Hematopoietic multipotent progenitor cell (in vitro differentiated cells): ENCODE measurements at places on chromosomes 1 and 21.
A peak's percentile ranks its signal among the peaks of the same experiment; 100 is the strongest.

DNA sequence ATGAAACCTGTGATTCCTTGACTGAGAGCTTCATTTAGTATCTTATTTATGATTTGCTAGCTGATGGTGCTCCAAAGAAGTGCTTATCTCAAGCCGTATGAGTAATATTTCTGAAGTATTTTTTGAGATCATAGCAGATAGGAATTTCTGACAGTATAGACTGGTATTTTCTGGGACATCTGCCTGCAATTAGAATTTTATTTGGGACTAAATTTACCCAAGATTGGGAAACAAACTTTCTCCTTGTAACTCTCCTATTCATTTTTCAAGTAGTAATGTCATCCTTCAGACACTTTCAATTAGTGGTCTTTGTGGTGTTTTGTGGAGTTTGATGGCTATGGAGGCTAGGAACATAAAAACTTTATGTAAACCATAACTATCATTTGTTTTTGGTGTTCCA is 597.2 kb upstream of the ZP4 start:
- DNase-seq, result no peak

- no peak for DNase-seq
Observed at GRCh38 chr21:15264084-15264665, 199.4 kb upstream of the NRIP1 start.

- no peak for DNase-seq
Observed at GRCh38 chr1:231639819-231640218, 13.2 kb downstream of the DISC1 start.

DNA sequence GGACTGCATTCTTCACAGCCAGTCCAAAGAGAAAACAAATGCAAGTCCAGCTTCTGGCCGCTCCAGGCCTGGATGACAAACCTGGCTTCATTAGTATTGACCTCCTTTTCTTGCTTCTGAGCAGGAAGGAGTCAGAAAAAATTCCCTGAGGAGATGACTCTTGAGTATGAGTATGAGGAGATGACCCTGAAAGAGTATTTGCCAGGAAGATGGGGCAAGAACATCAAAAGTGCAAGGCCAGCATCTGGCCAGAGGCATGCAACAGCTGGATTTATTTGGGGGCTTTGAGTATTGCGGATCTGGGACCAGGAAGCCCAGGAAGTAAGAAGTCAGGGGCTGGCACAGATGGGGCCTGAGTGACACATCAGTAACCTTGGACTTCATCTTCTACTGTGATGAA is 113.9 kb downstream of the GLIS1 start:
- DNase-seq, result no peak

DNA sequence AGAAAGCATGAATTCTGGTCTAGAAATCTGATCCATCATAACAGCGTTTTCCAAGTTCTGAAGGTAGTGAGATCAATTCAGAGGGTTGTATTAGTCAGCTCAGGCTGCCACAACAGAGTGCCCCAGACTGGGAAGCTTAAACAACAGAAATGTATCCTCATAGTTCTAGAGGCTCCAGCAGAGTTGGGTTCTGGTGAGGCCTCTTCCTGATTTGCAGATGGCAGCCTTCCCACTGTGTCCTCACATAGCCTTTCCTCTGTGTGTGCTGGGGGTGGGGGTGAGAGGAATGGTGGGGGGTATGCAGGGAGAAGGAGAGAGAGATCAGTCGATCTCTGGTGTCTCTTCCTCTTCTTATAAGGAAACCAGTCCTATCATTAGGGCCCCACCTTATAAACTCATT is 15.1 kb downstream of the ZBTB8B start:
- DNase-seq, result no peak

GRCh38 chr1:10450836-10451235 is 1.0 kb downstream of the CORT start:
- DNase-seq, result no peak

DNA sequence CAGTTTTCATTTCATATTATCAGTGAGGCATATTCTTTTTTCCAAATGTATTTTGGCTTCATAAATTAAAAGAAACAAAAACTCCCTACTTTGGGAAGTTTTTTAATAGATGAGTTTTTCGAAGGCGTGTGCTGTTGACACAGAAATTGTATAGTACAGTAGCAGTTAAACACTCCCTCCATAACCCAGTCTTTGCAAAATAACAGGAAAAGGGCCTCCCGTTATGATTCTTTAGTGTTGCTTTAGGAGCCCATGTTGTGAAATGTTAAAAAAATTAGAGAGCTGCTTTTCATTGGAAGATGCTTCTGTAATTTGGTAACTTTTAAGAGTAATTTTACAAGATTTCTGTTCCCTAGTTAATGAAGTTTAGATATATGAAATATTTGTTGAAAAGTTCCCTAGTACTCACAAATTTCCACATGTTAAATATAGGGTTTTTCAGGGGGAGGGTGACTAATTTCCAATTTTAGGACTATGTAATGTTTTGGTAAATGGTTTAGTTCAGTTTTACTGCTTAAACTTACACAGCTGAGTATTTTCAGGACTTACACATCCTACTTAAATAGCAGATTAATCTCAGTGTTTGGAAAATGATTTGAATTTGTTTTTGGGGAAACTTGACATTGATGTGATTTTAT is 2.0 kb downstream of the CAMSAP2 start:
- DNase-seq, result no peak

DNA sequence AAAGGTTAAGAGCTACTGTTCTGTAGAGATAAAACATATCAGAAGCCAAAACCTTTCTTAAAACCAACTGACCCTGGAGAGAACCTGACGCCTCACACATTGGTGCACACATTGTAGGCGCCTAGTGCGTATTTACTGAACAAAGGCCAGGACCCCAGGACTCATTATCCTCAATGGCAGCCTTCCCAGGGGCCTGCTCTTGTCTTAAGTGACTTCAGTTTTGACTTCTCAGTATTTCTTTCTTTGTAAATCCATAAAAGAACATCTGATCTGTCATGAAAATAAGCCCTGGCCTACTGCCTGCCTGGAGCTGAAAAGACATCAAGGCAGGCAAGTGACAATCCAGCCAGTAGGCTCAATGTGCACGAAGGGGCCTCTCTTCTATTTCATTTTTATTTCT is 27.6 kb downstream of the ABCA4 start:
- no peak for DNase-seq

GRCh38 chr1:2429780-2430591 is 17.6 kb upstream of the PEX10 start:
- DNase-seq, result peak; percentile 49

DNA sequence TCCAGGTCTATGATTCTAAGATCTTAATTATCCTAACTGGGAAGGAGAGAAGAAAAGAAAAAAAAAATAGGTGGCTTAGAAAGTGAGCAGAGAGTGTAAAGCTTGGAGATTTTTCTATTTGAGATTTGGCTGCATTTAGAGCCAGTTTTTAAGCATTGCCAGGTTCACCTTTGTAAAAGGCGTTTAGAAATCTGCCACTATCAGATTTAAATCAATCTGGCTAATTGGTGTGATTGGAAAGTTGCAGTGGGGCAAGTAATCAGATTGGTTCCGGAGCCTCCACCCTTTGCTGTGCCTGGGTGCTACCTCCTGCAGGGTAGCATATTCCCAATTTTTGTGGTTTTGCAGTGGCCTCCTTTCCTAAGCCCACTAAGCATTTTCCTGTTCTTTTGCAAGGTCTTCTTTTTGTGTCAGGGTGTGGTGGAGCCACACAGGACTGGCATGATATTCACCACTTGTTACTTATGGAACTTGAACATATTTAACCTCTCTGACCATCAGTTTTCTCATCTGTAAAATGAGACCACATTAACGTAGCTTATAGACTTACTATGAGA is 48.5 kb upstream of the PPP2R5A start:
- DNase-seq, result no peak

- no peak for DNase-seq
Observed at GRCh38 chr1:234608911-234609690, 877 bp downstream of the IRF2BP2 start.

- peak; percentile 74 for DNase-seq
Observed at GRCh38 chr1:157399984-157400382, 152.3 kb downstream of the FCRL5 start.
